ENCODE measurements at places on chromosomes 12 and 14.

GRCh38 chr12:87943762-87944161 is 85.4 kb downstream of the C12orf50 start:
- no peak for DNase-seq

DNA sequence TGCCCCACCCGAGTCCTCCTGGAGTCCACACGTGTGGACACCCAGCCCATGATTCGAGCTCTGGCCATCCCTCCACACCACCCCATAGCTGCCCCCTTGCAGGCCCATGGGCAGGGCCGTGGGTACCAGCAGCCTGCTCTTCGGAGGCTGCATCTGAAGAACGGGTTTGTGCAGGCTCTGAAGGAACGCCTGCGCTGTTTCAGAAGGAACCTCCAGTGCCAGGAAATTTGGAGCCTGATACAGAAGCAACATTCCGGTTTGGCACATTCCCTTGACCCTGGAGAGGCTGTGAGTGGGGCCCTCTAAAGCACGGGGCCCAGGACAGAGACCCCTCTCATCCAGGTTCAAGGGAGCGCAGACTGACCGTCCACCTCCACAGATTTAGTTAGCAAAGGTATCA is 57.0 kb downstream of the ZNF664 start:
- no peak for DNase-seq

DNA sequence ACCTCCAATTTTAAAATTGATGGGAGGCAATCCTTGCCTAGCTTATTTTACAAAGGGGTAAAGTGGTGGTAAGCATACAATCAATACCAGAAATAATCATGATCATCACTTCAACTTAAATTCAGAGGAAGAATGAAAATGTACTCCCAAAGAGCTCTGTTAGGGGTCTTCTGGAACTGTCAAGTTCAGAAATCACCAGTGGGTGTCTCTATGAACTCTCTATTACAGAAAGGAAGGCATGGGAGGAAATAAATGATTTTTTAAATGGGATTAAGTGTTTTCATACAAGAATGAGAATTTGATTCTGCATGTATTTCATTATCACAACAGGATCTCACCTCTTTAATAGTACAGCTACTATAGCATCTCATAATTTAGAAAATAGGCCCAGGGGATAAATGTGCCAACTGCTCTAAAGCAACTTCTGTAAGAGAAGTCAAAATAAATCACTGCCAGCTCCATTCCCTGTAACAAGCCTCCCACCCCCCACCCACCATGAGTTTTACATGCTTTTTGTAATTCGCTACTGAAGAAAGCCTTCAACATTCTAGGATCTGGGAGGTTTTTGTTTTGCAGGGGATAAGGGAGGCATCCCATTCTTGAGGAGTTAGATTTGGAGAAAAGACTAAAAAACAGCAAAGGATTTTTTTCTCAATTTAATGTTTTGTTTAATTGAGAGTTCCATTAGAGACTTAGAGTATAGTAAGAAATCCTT is 9.7 kb downstream of the DCP1B start:
- DNase-seq = no peak

DNA sequence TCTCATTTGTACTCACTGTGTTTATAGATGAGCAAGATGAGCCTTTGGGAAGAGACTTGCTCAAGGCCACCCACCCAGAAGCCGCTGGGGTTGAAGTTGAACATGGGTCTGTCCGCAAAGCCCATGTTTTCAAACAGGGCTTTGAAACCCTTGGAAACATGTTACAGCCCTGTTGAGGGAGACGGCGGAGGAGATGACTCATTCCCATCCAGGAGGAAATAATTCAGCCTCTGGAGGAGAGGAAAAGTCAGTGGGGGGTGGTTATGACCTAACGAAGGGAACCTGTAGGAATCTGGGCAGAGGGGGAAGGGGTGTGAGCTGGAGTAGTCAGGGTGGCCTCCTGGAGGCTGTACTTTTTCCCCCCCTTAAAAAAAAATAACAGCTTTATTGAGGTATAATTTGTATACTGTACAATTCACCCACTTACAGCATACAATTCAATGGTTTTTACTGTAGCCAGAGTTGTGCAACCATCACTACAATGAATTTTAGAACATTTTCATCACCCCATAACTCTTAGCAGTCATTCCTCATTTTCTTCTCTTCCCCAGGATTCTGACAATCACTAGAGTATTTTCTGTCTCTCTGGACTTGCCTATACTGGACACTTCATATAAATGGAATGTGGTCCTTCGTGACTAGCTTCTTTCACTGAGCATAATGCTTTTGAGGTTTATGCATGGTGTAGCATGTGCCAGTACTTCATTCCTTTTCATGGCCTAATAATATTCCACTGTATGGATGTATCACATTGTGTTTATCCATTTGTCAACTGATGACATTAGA is 1.9 kb upstream of the RIN3 start:
- DNase-seq = peak; percentile 99

DNA sequence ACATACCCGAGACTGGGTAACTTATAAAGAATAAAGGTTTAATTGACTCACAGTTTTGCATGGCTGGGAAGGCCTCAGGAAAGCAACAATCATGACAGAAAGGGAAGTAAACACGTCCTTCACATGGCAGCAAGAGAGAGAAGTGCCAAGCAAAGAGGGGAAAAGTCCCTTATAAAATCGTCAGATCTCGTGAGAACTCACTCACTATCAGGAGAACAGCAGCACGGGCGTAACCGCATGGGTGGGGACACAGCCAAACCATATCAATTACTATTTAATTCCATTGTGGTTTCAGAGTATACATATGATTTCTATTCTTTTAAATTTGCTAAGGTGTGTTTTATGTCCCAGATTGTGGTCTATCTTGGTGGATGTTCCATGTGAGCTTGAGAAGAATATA is 117.9 kb downstream of the SCAF11 start:
- no peak for DNase-seq

GRCh38 chr12:117889098-117889497 is 79.7 kb downstream of the KSR2 start:
- DNase-seq = no peak

GRCh38 chr14:72521968-72522741 is 371.7 kb downstream of the DPF3 start:
- DNase-seq = no peak

- no peak for DNase-seq
Observed at GRCh38 chr14:48786498-48786897, 799.7 kb downstream of the RPS29 start.

DNA sequence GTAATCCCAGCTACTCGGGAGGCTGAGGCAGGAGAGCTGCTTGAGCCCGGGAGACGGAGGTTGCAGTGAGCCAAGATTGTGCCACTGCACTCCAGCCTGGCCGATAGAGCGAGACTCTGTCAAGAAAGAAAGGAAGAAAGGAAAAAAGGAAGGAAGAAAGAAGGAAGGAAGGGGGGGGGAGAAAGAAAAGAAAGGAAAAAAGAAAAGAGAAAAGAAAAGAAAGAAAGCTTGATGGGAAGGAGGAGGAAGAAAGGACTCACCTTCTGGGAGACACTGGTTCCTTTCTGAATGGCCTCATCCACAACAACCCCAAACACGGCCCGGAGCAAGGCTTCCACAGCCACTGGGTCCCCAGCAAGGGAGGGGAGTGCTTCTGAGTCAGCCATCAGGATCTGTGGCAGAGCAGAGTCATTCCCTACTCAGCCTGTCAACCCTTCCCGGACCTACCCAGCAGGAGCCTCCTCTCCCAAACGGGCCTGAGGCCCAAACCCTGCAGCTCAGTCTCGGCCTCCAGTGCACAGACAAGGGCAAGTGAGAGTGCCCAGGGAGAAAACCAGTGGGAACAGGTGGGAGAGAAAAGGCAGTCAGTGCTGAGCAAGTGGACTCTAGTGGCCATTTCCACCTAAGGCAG is 7.3 kb upstream of the ZNF740 start:
- no peak for DNase-seq

GRCh38 chr14:72444701-72445100 is 449.2 kb downstream of the DPF3 start:
- no peak for DNase-seq

DNA sequence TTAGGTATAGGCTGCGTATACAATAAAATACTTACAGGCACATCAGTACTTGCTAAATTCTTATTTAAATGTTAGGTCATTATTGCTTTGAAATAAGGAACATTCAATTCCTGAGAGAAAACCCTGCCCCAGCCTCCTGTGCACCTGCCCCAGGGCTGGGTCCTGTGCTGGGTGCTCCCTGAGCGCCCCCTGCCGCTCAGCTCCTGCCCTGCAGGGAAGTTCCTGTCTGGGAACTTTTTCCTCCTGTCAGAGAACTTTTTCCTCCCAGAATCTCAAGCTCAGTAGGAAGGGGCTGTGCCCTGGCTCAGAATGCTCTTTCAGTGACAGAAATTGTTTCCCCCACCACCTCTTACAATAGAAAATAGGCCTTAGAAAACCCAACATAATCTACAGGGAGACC is 751.1 kb downstream of the TMEM121 start:
- DNase-seq = no peak

- DNase-seq = no peak
Observed at GRCh38 chr12:124862768-124863415, 772 bp downstream of the SCARB1 start.

- DNase-seq = no peak
Observed at GRCh38 chr12:70240673-70241072, 2.6 kb upstream of the CNOT2 start.

GRCh38 chr12:57031138-57031725 is 14.9 kb upstream of the TAC3 start:
- no peak for DNase-seq

GRCh38 chr12:89051065-89051677 is 301.1 kb downstream of the DUSP6 start:
- DNase-seq = peak; percentile 62

DNA sequence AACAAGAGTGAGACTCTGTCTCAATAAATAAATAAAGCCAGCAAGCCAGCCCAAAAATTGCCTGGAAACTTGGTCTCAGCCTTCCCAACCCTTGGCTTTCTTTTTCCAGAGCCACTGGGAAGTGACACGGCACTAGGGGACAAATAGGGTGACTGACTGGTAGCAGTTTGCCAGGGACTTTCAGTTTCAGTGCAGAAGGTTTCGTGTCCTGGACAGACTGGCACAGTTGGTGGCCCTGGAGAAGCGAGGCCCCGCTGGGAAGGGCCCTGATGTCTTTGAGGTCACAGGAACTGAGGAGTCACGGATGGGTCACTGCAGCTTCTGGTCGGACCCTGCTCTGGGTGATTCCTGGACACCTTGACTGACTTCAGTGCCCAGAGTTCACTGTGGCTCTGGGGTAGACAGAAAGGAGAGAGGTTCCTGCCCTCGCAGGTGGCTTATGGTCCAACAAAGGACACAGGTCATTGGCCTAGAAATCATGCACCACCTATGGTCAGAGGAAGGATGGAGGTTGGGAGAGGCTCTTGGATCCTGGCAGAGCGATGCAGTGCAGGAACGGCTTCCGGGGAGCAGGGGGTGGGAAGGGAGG is 2.7 kb downstream of the LRRC43 start:
- no peak for DNase-seq

- DNase-seq = no peak
Observed at GRCh38 chr12:44858226-44858855, 17.8 kb downstream of the NELL2 start.

All from fibroblast of skin of abdomen (primary cell).